Naive thymus-derived CD8-positive, alpha-beta T cell (primary cell): ENCODE measurements at places on chromosomes 5 and 9. TPM values are rescaled to one million over a fixed set of nuclear protein-coding genes. Genes with fewer than 3 reads are reported as not detected.

DNA sequence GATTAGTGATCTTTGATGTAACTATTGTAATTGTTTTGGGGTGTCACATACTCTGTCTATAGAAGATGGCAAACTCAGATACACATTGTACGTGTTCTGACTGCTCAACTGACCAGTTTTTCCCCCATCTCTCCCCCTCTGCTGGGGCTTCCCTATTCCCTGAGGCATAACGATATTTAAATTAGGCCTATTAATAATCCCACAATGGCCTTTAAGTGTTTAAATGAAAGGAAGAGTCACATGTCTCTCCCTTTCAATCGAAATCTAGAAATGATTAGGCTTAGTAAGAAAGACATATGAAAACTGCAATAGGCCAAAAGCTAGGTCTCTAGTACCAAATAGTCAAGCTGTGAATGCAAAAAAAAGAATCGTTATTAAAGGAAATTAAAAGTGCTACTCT, 265.6 kb downstream of the TMEM232 start:
- DNase-seq = no peak

Gene ELOVL7
- total RNA-seq = not detected

- DNase-seq = no peak
Observed at GRCh38 chr9:121498150-121498486, 1.5 kb downstream of the GGTA1 start.

DNA sequence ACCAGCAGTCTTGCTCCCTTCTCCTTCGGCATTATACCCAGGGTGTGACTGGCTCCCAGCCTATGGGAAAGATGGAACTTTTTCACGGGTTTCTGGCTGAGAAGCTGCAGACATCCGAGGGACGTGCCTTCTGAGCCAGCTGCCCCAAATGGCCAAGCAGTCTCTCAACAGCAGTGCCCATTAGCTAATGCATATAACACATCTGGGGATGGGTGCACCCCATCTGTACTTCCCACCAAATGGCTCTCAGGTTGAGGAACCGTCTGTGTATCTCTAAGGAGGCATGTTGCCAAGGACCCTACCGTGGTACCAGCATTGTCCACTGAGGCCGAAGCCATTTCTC, 25.0 kb downstream of the C5orf15 start:
- DNase-seq = no peak

Gene ZBTB34
- total RNA-seq = 8.5 TPM

- DNase-seq = no peak
Observed at GRCh38 chr9:87062746-87063145, 115.4 kb upstream of the GAS1 start.

- DNase-seq = no peak
Observed at GRCh38 chr9:35650341-35651158, at the start of gene SIT1. Gene SIT1, minus strand, starts transcription at chr9:35650931. Its CDS starts 78 bp downstream, at chr9:35650853.
